Thymus (tissue), 14 donors: ENCODE measurements at places on chromosomes 3 and 15.

DNA sequence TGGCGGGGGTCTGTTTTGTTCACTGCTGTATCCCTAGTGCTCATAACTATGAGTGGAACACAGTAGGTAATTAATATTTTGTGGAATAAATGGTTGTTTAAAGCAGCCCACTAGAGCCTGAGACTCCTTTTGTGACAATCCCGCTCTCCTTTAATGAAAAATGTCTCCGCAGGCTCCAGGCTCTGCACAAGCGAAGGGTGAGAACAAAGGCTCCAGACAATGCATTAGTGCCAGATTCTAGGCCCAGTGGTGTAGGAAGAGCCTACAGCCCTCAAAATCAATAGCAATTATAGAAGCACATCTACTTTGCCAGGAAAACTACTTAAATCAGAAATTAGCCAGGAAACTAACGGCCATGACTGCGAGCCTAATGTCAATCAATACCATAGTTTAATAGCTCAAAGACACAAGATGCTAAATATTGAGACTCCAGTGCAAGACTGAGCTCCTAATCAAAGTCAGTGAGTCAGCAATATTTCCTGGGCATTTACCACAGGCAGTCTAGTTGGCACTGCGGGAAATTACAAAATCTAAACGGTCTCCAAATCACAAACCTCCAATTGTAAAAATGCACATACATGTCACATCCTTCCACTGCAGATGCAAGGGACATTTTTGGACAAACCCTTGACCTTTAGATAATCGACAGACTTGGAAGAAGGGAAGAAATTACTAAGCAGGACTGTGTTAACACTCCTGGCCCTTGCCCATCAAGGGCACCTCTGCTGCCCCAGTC lies 2.3 kb downstream of the ANXA2 start:
- H3K4me3 ChIP-seq: no peak overlapping the region
- no peak overlapping the region for H3K27ac ChIP-seq
- peaks cover 19% of the 10 kb centered on the region for H3K27me3 ChIP-seq
- no peak for DNase-seq

DNA sequence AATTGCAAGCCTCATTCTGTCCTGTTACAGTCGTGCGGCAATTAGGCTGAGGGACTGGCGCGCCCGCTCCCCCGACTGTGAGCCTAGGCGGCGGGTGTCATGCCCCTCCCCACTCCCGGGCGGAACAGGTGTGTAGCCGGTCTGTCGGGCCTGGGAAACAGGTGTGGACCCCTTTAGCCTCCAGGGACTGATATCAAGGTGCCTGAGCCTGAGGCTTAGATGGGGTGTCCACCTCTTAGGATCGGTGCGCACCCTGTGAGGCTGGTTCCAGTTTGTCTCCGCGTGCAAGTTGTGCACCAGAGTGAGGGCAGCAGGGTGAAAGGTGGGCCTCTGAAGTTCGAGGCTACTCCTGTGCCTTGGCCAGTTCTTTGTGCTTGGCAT lies 686 bp downstream of the VPS8 start:
- H3K4me3 ChIP-seq: peak overlapping the region; percentile 58
- H3K27me3 ChIP-seq: no peaks in the 10 kb centered on the region
- H3K27ac ChIP-seq: no peak overlapping the region
- no peak for DNase-seq
- peaks cover 8% of the 10 kb centered on the region for H3K4me1 ChIP-seq

DNA sequence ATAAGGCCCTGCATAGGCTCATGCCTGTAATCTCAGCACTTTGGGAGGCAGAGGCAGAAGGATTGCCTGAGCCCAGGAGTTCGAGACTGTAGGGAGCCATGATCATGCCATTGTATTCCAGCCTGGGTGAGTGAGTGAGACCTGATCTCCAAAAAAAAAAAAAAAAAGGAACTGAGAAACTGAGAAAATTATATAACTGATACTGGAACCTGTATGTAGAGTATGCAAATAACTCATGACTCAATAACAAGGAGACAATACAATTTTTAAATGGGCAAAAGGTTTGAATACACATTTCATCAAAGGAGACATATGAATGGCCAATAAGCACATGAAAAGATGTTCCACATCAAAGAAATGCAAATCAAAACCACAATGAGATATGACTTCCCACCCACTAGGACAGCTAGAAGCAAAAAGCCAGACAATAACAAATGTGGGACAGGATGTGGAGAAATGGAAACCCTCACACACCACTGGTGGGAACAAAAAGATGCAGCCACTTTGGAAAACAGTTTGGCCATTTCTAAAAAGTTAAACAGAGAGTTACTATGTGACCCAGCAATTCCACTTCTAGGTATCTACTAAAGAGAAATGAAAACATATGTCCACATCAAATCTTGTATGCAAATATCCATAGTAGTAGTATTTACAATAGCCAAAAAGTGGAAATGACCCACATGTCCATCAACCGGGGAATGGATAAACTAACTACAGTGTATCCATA lies 70.7 kb downstream of the IQSEC1 start:
- no peak overlapping the region for H3K4me3 ChIP-seq
- DNase-seq: no peak
- H3K4me1 ChIP-seq: peaks cover 39% of the 10 kb centered on the region
- H3K27me3 ChIP-seq: no peaks in the 10 kb centered on the region
- peaks cover 11% of the 10 kb centered on the region for H3K36me3 ChIP-seq

- DNase-seq: no peak
- H3K27ac ChIP-seq: no peak overlapping the region
- H3K36me3 ChIP-seq: peaks cover 3% of the 10 kb centered on the region
- H3K27me3 ChIP-seq: no peaks in the 10 kb centered on the region
- no peaks in the 10 kb centered on the region for H3K4me1 ChIP-seq
These were observed 138.3 kb downstream of the GSK3B start for GRCh38 chr3:119955972-119956371.

- H3K4me1 ChIP-seq: no peaks in the 10 kb centered on the region
- no peak overlapping the region for H3K4me3 ChIP-seq
- DNase-seq: no peak
- no peaks in the 10 kb centered on the region for H3K27me3 ChIP-seq
These were observed 352.4 kb downstream of the ROBO1 start for GRCh38 chr3:79415356-79415755.

DNA sequence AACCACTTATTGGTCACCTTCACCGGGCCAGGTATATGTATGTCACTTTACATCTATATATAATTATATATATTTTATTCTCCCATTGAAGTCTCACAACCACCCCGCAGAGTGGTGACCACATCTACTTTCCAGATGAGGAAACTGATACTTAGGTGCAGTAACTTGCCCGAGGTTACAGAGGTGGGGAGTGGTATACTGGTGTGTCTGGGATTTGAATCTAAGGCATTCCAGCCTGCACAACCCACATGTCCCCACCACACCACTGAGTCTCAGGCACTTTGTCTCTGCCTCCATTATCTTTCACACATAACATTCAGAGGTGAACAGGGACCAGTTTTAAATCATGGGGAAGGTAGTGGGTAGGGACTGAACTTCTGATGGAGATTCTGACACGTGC lies 261.4 kb downstream of the CTNNB1 start:
- no peaks in the 10 kb centered on the region for H3K36me3 ChIP-seq
- DNase-seq: no peak
- no peak overlapping the region for H3K27ac ChIP-seq
- H3K4me3 ChIP-seq: no peak overlapping the region

- no peaks in the 10 kb centered on the region for H3K4me1 ChIP-seq
- no peak overlapping the region for H3K4me3 ChIP-seq
- H3K27ac ChIP-seq: no peak overlapping the region
- no peak for DNase-seq
- H3K36me3 ChIP-seq: no peaks in the 10 kb centered on the region
These were observed 40.2 kb downstream of the TNFAIP8L3 start for GRCh38 chr15:51054535-51054934.

- no peak overlapping the region for H3K27ac ChIP-seq
- no peak for DNase-seq
- no peak overlapping the region for H3K4me3 ChIP-seq
- no peaks in the 10 kb centered on the region for H3K27me3 ChIP-seq
These were observed 61.4 kb downstream of the ZNF609 start for GRCh38 chr15:64521726-64522164.

- no peaks in the 10 kb centered on the region for H3K36me3 ChIP-seq
- no peaks in the 10 kb centered on the region for H3K4me1 ChIP-seq
- no peak overlapping the region for H3K4me3 ChIP-seq
- no peak overlapping the region for H3K27ac ChIP-seq
These were observed 320.2 kb upstream of the TBC1D5 start for GRCh38 chr3:18062657-18063025.

GRCh38 chr3:15477951-15478639 lies 43.4 kb downstream of the COLQ start:
- no peaks in the 10 kb centered on the region for H3K36me3 ChIP-seq
- DNase-seq: no peak
- no peak overlapping the region for H3K27ac ChIP-seq
- no peaks in the 10 kb centered on the region for H3K4me1 ChIP-seq
- H3K27me3 ChIP-seq: no peaks in the 10 kb centered on the region

DNA sequence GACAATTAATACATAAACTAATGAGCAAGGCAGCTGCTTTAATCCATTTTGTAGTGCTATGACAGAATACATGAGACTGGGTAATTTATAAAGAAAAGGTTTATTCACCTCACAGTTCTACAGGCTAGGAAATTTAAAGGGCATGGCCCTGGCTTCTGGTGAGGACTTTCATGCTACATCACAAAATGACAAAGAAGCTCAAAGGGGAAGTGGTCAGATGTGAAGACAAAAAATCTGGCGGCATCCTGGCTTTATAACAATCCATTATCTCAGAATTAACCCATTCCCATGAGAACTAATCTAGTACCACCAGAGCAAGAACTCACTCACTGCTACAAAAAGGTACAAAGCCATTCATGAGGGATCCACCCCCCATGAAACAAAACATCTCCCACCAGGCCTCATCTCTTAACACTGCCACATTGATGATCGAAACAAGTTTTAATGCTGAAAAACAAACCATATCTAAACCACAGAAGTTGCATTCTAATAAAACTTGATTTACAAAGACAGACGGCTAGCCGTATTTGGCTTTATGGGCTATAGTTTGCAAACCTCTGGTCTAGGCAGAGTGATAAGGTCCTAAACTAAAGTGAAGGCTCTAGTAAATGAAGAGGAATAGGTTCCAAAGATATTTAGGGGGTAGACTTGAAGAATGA lies 44.2 kb downstream of the GSK3B start:
- H3K36me3 ChIP-seq: no peaks in the 10 kb centered on the region
- no peak overlapping the region for H3K27ac ChIP-seq
- no peak for DNase-seq
- H3K4me1 ChIP-seq: no peaks in the 10 kb centered on the region
- no peaks in the 10 kb centered on the region for H3K27me3 ChIP-seq

DNA sequence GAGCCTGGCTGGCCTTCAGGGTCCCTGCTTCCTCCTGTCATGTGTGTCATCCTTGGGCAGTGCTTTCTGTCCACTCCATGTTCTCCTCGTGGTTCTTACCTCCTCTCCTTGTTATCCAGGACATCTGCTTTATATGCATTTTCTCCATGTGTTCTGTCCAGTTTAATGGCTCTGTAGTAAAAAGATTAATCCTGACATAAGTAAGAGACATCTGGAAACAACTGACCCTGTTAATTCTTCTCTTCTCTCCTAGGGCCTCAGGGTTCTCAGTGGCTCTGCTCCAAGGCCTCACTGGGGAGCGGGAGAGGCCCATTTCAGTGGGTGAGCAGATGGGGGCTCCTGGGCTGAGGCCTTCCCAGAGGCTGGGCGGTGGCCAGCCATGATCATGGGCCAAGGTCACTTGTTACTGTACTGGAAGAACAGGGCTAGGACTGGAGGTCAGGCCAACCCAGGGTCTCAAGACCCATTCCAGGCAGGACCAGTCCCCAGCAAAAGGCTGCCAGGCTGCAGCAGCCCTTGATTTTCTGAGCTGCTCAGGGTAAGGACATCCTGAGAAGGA lies 20.2 kb upstream of the CDCP1 start:
- no peaks in the 10 kb centered on the region for H3K36me3 ChIP-seq
- peak overlapping the region; percentile 83 for H3K27ac ChIP-seq
- DNase-seq: no peak
- H3K27me3 ChIP-seq: no peaks in the 10 kb centered on the region
- peaks cover 19% of the 10 kb centered on the region for H3K4me1 ChIP-seq
- H3K4me3 ChIP-seq: no peak overlapping the region

GRCh38 chr15:51117270-51117669 lies 22.6 kb upstream of the TNFAIP8L3 start:
- H3K27ac ChIP-seq: no peak overlapping the region
- DNase-seq: no peak
- no peaks in the 10 kb centered on the region for H3K36me3 ChIP-seq
- H3K4me3 ChIP-seq: no peak overlapping the region
- H3K4me1 ChIP-seq: no peaks in the 10 kb centered on the region

GRCh38 chr3:129017484-129017899 lies 16.4 kb downstream of the EFCC1 start:
- H3K4me3 ChIP-seq: no peak overlapping the region
- H3K36me3 ChIP-seq: no peaks in the 10 kb centered on the region
- peak overlapping the region; percentile 98 for H3K27ac ChIP-seq

DNA sequence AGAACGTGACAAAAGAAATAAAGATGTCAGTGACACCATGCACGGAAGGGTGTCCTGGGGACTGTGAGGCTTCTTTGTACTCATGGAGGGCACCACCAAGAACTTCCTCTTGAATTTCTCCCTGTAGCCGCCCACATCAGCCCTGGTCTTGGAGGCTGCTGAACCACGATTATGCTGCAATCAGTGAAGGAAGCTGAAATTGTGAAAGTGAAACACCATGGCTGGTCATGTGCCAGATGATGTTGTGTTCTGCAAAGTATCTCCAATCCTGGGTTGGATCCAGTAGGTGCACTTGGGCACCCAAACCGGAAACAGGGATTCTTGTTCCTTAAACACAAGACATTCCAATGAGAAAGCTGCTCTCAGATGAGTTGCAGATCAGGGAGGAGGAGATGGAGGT lies 104.4 kb upstream of the GOLGA6L6 start:
- H3K27ac ChIP-seq: no peak overlapping the region
- no peaks in the 10 kb centered on the region for H3K4me1 ChIP-seq
- H3K4me3 ChIP-seq: no peak overlapping the region
- H3K27me3 ChIP-seq: peaks cover 3% of the 10 kb centered on the region

GRCh38 chr3:153129426-153129825 lies 32.6 kb upstream of the RAP2B start:
- DNase-seq: no peak
- H3K4me1 ChIP-seq: no peaks in the 10 kb centered on the region
- H3K27ac ChIP-seq: no peak overlapping the region
- H3K27me3 ChIP-seq: no peaks in the 10 kb centered on the region

GRCh38 chr3:44058022-44058867 lies 183.4 kb upstream of the TOPAZ1 start:
- DNase-seq: peak; percentile 30
- H3K4me3 ChIP-seq: no peak overlapping the region
- no peaks in the 10 kb centered on the region for H3K36me3 ChIP-seq

DNA sequence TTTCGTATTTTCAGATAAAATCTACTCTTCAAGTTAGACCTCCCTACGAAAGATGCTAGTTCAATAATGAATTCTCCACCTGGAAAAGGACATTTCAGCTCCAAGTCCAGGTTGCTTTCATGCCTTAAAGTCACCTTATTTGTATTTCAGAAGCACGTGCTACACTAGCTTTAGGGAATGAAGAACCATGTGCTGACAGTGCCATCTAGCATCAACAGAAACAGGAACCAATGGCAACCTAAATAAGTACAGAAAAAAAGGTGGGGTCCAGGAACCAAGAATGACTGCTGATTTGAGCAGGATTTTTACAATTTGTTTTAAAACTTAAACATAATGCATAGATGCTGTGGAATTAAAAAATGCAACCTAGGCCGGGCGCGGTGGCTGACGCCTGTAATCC lies 77.6 kb upstream of the SNRPN start:
- H3K4me3 ChIP-seq: no peak overlapping the region
- H3K4me1 ChIP-seq: no peaks in the 10 kb centered on the region
- no peaks in the 10 kb centered on the region for H3K36me3 ChIP-seq
- no peak overlapping the region for H3K27ac ChIP-seq
- H3K27me3 ChIP-seq: no peaks in the 10 kb centered on the region
